ENCODE measurements at places on chromosomes 4 and X.

- DNase-seq = no peak
These were observed 7.9 kb downstream of the MBTPS2 start for GRCh38 chrX:21847342-21847741.

DNA sequence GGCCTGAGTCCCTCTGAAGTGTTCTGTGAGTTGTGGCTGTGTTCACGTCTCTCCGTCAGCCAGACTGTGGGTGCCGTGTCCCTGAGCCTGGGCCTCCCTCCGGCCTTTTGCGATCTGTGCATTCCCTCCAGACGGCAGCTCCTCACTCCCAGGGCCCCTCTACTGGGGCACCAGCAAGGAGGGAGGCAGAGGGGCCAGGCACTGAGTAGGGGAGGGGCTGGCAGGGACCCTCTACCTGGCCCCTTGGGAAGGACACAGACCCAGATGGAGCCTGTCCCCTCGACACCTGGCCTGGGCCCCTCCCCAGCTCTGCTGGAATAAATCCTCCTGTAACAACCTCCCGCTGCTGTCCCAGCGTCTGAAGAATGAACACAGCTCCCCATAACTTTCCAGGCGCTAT lies 110.0 kb upstream of the NKX1-1 start:
- no peak for DNase-seq

- peak; percentile 74 for DNase-seq
These were observed at the start of gene PRAF2 for GRCh38 chrX:49073601-49074575. Gene PRAF2, minus strand, starts transcription at chrX:49074002. Its CDS starts 15 bp downstream, at chrX:49073987.

GRCh38 chr4:81494031-81494431 lies 22.3 kb upstream of the RASGEF1B start:
- DNase-seq = no peak

- no peak for DNase-seq
These were observed 10.0 kb downstream of the HTRA3 start for GRCh38 chr4:8279321-8280157.

- no peak for DNase-seq
These were observed 722 bp upstream of the PNCK start for GRCh38 chrX:153674219-153674851.

DNA sequence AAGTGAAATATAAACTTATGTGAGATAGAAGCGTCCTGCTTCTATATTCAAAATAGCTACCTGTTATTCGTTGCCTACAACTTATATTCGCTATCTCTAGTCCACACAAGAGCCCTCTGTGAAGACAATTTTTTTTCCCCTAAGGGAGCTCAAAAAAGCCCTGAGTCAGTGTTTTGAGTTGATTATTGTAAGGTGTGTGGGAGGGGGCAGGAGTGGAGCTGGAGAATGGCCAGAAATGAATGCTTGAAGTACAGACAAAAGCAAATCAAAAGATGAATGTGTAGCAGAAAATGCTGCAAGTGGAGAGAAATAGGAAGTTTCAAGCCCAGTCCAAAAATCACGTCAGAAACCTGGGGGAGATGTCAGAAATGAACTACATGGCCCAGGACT lies 655.0 kb upstream of the LCORL start:
- no peak for DNase-seq

DNA sequence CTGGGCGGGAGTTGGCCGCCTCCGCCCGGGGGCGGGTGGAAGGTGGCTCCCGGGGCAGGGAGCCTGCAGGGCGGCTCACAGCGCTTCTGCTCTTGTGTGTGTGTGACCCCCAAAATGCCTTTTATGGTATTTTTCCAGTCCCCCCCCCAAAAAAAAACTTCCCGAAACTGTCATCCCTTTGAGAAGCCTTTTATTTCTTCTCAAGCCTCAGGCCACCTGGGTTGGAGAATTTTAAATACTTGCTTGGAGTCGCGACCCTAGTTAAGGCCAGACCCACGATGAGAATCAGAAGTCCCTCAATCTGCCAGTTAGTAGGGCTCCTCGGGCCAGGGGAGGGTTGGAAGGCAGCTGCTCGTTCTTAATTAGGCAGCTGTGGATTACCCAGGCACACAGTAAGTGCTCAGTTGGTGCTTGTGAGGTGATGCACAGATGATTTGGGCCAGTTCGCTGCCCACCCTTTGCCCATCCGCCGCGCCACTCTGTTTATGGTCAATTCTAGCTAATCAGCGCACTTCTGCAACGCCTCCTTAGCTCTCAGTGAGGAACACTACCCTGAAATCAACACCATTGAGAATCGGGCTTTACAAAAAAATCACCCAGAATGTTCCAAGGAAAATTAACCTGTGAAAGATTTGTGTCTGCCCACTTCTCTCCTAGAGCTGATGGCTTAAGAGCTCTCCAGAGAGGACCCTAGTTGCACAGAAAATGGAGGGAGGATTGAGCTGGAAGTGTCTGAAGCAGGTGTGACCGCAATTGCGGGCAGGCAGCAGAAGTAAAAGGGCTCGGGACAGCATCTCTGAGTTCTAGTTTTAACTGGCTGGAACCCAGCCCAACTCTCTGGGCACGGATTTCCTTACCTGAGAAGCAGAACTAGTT lies 648 bp upstream of the SCD5 start:
- no peak for DNase-seq

DNA sequence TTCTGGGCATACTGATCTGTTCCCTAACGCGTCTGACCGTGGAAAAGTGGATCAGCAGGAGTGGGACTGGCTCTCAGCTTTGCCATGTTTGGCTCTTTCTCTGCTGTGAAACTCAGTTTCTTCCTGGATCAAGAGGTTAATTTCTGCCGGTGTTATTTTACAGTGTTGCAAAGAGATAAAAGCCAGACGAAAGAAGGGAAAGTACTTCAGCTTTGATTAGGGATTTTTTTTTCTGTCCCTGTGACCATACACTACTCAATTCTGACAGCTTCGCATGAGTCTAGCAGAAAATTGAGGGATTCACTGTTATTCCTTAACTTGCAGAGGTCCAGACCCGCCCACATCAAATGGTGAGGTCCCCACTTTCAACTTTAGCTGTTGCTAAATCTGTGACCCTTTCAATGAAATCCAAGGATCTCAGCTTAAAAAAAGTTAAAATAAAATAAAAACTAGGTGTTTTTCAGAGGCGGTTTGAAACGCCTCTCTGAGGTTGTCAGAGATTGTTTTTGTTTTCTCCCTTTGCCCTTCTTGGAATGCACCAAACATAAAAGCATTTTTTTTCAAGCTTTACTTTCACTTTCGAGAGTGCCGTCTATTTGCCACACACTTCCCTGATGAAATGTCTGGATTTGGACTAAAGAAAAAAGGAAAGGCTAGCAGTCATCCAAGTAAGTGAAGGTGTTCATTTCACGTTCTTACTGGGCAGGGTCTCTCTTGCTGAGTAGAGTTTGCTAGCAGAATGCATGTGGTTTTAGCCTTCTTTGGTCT lies at the start of gene TLR3:
Gene TLR3, plus strand, starts transcription at position 576 of the 768 bp plus-strand sequence. CDS start 7,464 bp downstream, outside the sequence.
- peak; percentile 15 for DNase-seq

DNA sequence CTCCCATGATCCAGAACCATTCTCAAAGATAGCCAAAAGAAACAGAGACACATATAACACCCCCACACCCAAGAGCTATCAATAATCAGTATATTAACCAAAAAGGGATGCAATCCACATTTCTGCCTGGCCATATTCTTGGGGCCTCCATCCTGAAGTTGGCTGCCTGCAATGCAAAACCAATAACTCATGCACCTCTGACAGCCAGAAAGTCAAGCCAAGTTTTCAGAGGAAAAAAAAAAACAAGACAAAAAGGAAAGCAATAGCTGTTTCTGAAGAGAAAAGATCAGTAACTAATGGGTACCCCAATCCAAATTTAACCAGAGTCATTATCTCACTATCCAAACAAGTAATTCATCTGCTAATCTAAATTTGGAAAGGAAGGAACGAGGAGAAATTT lies 7.3 kb upstream of the PRDM5 start:
- no peak for DNase-seq

GRCh38 chr4:74933562-74934015 lies 673 bp downstream of the PARM1 start:
- no peak for DNase-seq

DNA sequence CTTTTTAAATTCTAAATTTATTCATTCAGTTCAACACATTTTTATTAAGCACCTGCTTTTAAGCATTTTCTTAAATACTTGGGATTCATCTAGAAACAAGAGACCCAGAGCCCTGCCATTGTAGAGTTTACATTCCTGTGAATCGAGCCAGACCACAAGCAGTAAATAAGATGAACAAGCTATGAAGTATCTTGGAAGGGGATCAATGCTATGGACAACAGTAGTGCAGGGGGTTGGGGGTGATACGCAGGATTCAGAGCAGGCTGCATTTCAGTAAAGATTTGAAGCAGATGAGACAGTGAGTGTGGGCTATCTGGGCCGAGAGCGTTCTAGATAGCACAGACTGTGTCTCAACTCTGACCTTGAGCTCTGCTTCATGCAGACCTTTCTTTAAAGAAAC lies 35.1 kb downstream of the CLDN22 start:
- DNase-seq = peak; percentile 14

DNA sequence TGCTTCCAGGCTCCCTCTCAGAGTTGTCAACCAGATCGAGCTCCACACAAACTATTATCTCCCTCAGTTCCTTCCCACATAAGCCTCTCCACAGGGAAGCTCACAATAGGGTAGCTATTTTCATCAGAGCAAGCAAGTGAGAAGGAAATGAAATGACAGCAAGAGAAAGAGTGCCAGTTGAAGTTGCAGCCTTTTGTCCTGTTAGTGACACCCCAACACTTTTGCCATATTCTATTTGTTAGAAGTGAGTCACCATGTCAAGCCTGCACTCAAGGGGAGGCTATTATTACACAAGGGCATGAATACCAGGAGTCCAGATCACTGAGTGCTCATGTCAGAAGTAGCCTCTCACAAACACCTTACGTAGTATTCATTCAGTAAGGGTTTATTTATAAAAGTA lies 266.3 kb upstream of the NOCT start:
- DNase-seq = no peak

DNA sequence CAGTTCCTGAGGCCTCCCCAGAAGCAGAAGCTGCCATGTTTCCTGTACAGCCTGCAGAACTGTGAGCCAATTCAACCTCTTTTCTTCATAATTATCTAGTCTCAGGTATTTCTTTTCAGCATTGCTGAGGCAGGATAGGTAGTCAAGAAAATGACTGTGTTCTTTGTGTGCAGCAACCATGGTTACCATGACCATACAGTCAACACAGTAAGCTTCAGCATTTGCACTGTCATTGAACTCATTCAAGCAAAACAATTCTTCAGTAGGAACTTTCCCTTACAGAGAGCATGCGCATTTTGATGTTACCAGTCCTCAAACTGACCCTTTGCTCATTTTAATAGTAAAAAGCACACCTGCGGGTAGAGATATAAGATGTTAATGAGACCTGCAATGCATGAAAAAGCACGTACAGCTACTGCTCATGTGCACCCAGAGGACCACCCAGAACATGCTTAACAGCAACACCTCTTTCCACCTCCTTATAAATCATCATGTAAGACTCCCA lies 180.8 kb downstream of the PRKX start:
- DNase-seq = no peak

- no peak for DNase-seq
These were observed 109.3 kb upstream of the TECRL start for GRCh38 chr4:64518600-64518999.

GRCh38 chr4:94497690-94498089 lies 45.9 kb downstream of the PDLIM5 start:
- no peak for DNase-seq

GRCh38 chr4:81166458-81167160 lies 48.4 kb downstream of the PRKG2 start:
- peak; percentile 13 for DNase-seq

DNA sequence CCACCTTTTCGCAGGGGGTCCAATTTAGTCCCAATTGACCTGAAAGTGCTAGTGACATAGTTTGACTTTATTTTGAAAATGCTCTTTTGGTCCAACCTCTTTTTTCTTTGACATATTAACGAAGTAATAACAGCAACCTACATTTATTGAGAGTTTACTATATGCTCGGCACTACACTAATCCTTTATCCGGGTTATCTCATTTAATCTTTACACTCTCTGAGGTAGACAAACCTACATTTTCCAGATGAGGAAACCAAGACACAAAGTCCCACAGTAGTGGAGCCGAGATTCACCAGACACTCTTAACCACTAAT lies 307 bp upstream of the ATRX start:
- DNase-seq = no peak

- no peak for DNase-seq
These were observed 432 bp downstream of the TMEM175 start for GRCh38 chr4:932713-933070.

DNA sequence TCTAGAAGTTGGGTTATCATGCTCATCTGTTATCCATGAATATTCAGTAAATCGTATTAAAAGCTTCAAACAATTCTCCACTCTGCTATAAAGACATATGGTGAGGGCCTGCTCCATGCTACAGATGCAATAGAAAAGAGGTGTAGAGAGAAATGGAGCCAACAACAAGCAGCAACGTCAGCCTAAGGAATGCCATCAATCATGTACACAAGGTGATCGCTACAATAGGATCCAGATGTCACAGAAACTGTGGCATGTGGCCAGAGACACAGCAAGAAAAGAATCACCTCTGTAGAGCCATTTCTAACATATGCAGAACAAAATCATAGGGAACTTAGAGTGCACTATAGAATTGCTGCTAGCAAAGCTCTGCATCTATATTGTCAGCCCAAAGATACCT lies 1188.1 kb downstream of the PCDH7 start:
- DNase-seq = no peak

GRCh38 chrX:48548871-48549270 lies 9.4 kb downstream of the TBC1D25 start:
- DNase-seq = no peak

DNA sequence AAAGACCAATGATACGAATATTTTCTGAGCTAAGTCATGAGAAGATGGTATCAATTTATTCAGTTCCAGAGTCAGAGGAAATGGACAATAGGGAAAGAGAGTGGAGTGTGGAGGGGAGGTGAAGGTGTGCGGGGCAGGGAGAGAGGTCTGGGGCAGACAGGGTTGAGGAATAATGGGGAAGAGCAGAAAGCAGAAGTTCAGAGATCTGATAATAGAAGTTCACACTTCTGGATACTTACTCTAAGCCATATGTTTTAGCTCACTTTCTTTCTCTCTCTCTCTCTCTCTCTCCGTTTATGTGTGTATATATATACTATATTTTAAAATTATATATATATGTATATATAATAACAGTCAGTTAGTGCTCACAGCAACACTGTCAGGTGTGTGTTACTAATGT lies 40.4 kb downstream of the FOXR2 start:
- DNase-seq = no peak

- no peak for DNase-seq
These were observed 106.7 kb upstream of the TTC29 start for GRCh38 chr4:147052361-147052760.

DNA sequence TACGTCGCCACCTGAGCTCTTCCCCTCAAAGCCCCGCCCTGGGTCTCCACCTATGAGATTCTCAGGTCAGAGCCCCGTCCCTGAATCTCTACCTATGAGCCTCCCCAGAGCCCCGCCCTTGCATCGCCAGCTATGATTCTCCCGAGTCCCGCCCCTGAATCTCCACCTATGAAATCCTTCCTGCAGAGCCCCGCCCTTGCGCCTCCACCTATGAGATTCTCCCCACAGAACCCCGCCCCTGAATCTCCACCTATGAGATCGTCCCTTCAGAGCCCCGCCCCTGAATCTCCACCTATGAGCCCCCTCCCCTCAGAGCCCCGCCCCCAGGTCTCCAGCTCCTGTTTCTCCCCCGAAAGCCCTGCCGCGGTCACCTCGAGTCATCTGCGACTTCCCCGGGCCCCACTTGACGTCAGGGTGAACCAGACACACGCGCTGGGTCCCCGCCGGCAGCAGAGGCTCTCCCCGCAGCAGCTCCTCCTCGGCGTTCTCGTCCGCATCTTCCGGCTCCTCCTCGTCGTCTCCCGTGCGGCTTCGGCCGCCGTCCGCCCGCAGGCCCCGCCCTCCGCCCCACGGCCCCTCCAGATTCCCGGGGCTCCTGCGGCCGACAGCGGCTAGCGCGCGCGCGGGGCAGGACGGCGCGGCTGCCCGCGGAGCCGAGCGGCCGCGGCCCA lies 393 bp downstream of the GTPBP6 start:
- peak; percentile 95 for DNase-seq
